ENCODE measurements at places on chromosomes 4 and X.

DNA sequence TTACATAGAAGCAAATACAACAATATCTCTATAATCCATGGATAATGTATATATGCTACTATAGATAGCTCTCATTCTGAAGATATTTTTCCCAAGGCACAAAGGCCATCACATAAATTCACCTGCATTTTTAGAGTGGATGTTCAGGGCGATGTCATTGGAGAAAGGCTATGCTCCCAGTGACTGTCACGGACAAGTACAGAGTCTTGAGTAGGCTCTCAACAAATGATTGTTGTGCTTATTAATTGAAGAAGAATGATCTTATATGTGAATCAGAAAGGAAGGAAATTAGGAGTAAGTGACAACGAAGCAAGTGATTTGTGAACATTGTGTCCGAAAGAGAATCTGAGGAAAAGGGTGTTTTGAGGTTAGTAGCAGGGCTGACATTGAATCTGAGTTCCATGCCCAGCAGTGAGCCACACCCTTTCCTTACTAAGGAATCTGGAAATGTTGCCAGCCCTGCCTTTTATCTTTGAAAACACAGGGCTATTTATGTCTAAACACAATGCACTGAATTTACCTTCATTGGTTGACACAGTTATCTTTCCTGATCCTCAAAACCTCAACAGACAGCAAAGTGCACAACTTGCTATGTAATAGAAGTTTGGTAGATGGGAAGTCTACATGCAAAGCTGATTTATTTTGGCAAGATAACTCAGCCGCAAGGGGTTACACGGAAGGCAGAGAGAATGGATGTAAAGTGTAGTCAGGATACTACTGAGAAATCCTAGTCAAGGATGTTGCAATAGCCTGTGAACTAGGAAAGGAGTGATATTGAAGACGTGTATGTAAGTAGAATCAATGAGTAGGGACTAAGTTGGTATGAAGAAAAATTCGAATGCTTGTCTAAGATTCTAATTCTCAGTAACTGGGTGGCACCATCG, 50.4 kb downstream of the SORBS2 start:
- no peak for DNase-seq

DNA sequence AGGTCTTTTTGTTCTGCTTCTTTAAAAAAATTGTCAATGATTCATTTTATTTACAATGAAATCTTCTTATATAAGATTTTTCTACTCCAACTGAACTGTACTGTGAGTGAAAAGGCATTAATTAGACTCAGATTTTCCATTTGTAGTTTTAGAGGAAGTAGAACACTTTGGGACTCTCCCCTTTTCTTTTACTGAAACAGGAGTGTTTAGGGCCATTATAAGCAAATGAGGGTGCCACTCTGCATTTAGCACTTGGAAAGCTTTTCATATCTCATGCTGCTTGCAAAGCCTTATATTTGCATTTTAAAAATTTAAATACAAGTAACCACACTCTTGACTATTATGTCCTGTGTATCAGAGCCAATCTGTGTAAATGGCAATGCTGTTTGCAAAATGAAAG, 584.3 kb downstream of the KLHL13 start:
- DNase-seq: no peak

DNA sequence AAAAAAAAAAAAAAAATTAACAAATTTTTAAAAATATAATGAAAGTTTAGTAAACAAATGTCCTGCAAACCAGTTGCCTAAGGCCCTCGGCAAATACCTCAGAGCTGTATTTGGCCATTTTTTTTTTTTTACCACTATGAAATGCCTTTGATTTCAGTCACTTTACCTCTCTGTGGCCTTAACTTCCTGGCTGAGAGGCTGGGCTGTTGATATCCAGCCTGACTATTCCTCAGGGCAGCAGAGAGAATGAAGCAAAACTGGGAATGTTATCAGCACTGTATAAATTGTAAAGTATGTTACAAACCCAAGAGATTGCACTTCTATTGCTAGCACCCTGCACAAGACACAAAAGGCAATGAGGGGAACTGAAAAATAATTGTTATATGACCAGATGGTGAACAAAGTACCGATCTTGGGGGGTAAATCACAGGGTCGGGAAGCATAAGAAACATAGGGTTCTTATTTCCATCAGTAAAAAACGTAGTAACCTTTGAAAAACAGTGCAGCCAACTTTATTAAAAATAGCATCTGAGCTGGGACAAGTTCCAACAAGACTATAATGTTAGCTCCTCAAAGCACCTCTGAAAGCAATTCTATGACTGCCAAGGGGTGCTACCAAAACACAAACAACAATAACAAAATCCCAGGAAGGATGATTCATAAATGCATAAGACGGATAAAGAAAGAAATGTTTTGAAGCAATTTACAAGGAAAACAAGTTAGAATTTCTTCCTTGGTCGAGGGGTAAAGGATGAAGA, 18.1 kb downstream of the USP46 start:
- DNase-seq: no peak

DNA sequence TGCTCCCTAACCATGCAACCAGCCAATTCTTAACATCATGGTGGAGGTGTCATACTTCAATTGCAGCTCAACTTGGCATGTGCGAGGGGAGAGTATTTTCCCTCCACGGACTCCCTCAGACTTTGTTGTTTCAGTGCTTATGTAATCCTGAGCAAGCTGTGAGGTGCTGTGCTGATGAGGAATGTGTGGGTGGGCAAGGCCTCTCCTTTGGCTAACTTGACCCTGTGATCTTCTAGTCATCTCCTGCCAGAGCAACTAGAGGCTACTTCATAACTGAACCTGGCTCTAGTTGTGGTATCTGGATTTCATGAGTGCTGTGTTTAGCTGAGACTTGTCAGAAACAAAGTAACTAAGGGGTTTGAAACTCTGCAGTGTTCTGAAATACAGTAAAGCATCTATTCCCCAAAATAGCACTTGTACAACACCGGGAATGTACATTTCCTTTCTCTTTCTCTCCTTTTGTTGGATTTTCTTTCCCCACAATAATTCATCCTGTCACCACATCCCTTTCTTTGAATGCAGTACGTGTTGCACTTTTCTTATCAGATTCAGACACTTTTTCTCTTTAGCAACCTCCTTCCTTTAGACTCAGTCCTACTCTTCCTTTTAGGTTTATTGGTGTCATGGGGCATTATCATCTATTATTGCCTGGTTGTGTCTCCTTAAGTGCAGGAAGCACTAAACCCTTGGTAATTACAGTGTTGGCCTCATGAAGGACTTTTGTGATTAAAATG, 415.2 kb upstream of the NR3C2 start:
- DNase-seq: no peak

GRCh38 chr4:153447175-153447905, 18.8 kb upstream of the TMEM131L start:
- no peak for DNase-seq

Data from T1000 (cell line).